GF-D8 (cell line): ENCODE measurements at places on chromosomes 2 and 18.

DNA sequence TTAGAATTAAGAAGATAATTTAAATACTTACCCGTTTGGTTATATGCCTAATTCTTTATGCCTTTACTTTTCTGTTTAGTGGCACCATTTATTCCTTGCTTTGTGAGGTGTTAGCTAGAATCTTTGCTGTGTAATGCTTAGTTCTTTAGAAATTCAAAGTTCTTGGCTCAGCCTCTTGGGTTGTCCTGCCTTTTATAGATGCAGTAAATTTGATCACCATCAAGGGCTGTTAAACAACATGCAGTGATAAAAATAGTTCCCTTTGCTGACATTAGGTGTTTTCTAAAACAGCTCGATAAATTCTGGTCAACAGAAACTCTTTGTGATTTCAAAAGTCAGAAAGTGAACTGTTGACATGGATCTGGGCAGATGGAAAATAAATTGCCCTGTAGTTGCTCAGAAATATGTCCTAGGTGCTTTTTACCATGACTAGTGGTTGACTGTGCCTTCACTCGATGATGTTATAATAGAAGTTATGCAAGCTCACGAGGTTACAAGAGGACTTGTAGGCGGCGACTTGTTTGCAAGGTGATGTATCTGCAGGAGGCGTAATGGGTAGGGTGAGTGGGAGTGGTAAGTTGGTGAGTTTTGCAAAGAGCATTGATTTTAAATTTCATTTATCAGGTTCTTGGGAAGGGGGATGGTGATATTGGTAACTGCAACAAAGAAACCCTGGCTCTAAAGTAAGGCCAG lies 52.1 kb downstream of the LRRTM1 start:
- no peak for DNase-seq

GRCh38 chr2:17580319-17580715 lies 39.8 kb downstream of the VSNL1 start:
- no peak for DNase-seq

- DNase-seq: no peak
Measured at GRCh38 chr2:14654835-14655282, 22.3 kb downstream of the LRATD1 start.

- no peak for DNase-seq
Measured at GRCh38 chr2:48829569-48829968, 74.0 kb upstream of the LHCGR start.

DNA sequence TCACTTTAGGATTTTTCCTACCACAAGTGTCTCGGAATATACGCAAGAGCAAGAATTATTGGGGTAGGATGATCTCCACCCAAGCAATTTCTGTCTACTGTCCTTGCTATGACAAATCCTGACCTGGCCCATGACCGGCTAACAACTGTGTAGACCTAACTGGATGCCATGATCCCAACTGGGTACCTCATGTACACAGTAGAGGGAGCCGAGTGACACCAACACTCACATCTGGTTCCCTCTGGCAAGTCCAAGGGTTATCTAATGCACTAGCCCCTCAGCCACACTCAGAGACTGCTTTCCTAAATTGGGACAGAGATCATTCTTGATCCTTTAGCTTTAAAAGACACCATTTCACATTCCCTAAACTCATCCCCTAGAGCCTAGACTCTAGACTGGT lies 60.7 kb upstream of the ZNF532 start:
- no peak for DNase-seq

- DNase-seq: no peak
Measured at GRCh38 chr2:109694190-109694589, 80.0 kb downstream of the SOWAHC start.

GRCh38 chr2:217337771-217338170 lies 477.9 kb upstream of the TNP1 start:
- DNase-seq: no peak

- no peak for DNase-seq
Measured at GRCh38 chr18:48913201-48913600, 37.6 kb downstream of the SMAD7 start.

GRCh38 chr2:240369801-240370585 lies 65.5 kb upstream of the GPC1 start:
- DNase-seq: no peak

DNA sequence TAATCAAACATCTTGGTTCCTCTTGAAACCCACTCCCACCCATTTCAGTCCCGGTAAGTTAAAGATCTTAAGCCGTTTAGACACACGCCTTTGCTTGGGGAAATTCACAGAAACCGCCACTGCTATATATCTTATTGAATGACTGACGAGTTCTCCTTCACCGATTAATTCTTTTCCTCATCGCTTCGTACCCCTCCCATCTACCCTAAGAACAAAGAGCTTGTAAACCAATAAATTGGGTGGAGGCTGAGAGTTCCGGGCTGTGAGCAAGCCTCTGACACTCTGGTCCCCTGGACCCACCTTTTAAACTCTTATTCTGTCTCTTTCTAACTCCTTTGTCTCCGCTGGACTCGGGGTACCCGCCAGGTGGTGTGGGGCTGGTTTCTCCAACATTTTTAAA lies 30.6 kb downstream of the TMEM131 start:
- DNase-seq: no peak

DNA sequence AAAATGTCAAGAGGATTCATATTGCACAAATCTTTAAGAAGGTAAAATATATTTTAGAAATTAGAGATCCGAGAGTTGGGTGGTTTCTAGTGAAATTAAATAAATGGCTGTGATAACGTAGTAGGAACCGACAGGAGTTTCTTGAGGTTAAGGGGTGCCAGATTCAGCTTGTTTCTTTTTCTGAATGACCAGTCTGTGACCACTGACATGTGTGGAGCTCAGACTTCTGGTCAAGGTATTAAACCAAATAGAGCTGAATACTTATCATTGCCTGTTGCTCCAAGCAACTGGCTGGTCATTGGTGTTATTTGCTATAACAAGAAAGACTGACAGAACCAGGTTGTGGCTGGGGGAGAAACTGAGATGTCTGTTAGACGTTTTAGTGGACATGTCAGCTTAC lies 408.2 kb upstream of the HS6ST1 start:
- DNase-seq: no peak

- no peak for DNase-seq
Measured at GRCh38 chr2:80198042-80198441, 106.5 kb downstream of the LRRTM1 start.

DNA sequence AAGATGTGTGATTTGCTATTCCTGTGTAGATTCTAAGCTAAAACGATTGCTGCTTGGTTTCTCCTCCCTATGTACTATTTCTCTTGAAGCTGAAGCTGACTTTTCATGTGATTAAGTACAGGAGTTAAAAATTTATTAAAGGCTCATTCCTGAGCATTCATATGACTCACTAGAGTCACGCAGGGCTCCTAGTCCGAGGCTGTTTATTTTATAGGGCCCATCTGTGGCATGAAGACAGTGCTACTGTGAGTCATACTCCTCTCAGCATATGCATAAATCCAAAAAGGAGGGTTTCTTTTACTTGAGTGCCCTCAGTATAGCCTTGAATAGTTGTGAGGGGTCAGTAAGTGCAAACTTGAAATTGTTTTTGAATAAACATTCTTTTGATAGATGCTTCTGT lies 378.8 kb downstream of the PTPRM start:
- no peak for DNase-seq

- DNase-seq: no peak
Measured at GRCh38 chr2:9286554-9287399, 80.2 kb downstream of the ASAP2 start.

DNA sequence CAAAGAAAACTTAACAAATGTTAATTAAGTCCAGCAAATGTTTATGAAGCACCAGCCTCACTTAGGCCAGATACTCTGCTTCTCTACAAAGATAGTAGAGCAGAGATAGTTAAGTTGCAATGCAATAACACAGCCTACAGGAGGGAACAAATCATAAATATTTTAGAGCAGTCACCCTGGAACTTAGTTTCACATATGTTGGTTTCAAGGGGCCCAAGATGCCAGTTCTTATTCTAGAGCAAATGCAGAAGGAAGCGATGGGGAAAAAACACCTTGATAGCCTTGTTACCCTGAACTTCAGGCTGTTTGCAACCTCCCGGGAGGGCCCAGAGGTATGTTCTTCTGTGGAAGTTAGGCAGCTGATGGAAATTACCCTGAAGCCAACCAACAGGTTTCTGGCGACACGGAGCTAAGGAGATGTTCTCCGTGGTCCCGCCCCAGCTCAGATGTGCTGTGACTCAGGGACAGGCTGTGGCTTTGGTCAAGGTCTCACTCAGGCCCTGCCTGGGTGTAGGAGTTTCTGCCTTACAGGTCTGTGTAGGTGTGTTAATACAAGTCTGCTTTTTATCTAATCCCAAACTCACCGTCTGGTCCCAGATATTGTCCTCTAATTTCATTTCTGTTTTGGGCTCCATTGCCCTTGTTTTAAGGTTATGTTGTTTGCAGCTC lies 3.8 kb downstream of the CTIF start:
- no peak for DNase-seq

GRCh38 chr18:63867368-63868125 lies 20.0 kb upstream of the SERPINB2 start:
- DNase-seq: no peak

GRCh38 chr2:30807249-30807648 lies at the start of gene CAPN13:
TSS of gene CAPN13 (minus strand) at chr2:30807446. CDS start at chr2:30787325, 20,121 bp downstream.
- DNase-seq: no peak

- no peak for DNase-seq
Measured at GRCh38 chr2:134570676-134571075, 148.1 kb downstream of the TMEM163 start.

GRCh38 chr18:37956902-37957301 lies 391.3 kb upstream of the CELF4 start:
- DNase-seq: no peak

GRCh38 chr2:213188533-213188867 lies 37.1 kb upstream of the IKZF2 start:
- no peak for DNase-seq

DNA sequence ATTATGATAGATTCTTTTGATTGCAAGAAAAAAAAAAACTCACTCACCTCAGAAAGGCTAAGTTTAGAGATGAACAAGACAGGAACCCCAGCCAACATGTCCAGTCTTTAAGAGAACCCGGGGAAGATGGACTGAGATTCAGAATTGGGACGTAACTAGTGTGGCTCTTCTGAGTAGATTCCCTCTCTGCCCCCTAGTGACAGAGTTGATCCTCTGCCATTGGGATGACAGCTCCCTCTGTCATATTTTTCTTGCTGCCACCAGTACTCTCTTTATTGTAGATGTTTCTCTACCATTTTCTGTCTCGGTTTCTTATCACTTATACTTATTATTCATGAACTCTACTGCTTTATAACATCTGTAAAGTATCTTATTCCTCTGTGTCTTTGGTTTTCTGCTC lies 77.7 kb downstream of the GULP1 start:
- no peak for DNase-seq

DNA sequence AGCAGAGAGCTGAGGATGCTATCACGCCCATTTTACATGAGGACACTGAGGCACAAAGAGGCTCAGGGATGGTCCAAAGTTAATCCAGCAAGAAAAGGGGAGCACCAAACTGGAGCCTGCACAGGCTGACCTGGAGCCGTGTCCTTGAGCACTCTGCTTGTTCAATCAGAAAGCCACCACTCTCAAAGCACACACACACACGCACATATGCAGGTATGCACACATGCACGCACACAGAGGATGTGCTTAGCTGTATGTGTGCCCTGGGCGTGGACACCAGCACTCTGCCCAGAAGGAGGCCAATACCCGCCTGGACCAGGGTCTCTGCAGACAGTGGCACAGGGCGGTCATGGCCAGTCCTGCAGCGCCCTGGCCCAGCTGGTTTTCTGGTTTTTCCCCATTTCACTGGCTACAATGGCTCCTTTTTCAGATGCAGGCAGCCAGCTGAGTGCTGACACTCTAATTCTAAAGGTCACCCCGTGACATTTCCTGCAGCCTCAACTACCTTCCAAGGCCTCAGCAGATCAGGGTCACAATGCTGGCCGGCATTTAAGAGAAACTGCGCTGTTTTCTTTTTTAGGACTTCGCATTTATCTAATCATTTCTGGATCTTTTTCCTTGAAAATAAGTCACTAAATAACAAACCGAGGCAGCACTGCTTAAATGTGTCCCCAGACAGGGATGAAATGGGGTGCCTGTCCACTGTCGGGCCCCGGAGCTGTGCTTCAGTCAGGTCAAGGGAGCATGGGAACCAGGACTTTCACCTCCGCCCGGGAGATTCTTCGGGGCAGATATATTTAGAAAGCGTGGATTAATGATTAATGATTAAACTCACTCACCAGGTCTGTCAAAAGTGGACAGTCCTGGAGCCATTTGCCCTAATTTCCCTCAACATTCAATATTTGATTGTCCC lies 104.5 kb downstream of the HDAC4 start:
- no peak for DNase-seq

DNA sequence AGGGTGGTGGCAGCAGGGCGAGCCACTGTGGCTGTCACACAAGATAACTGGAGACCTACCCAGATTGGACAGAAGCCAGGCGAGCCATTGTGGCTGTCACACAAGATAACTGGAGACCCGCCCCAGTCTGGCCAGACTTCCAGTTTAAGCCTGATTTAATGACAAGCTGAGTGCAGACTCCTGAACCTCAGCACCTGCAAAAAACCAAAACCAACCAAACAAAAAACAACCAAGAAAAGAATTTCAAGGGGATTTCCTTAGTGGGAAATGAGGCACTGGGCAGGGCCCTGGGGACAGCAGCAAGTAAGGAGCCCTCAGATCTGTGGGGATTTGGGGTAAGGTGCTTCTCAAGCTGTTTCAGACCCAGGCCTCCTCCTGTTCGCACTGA lies 95.2 kb upstream of the BOD1L2 start:
- DNase-seq: no peak

DNA sequence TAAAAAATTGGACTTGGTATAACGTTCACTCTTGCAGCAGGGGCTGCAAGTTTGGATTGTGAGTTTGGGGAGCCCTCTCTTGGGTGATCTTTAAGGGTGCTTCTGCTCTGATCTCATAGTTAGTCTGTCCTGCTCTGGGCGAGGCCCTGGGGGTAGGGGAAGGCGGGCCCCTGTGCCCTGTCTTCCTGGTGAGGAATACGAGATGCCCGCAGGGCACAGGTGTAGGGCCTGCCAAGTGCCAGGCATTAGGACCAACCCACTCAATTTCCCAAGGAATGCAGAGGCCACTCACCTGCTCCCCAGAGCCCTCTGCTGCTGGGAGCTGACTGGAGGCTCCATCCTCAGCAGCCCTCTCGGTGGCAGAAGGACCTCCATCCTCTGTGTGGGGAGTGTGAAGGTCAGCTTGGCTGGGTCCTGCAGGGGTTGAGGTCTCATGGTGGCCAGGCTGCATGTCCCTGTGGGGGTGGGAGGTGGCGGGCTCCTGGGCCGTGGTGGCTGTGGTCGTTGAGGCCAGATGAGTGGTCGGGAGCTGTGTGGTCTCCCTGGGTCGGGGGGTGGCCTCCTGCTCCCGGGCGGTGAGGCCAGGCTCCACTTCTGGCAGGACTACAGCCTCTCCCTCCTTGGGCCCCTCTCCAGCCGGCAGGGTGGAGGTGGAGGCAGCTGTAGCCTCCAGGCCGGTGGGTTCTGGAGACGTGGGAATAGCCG lies 21.3 kb downstream of the SDC1 start:
- no peak for DNase-seq

GRCh38 chr18:54135216-54135615 lies 89.3 kb downstream of the MBD2 start:
- no peak for DNase-seq

- DNase-seq: no peak
Measured at GRCh38 chr2:100984892-100985307, 17.2 kb upstream of the RPL31 start.
